NCI-H526 (cell line): ENCODE measurements at places on chromosomes 12 and 14.

DNA sequence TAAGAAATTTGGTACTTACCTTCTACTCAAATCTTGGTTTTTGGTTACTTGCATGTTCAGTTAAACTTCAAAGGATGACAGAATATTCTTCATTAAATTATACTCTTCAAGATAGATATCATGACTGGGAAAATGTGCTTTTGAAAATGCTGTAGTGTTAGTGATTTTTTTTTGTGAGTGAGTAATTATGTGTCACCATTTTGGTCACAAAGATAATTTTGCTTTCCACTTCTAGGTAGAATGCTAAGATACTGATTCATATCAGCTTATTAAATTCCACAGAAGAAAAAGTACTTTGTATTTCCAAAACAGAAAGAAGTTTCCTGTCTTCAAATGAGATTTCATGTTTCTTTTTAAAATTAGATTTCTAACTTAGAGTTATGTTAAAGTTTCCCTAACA lies 61.2 kb downstream of the ATXN7L3B start:
- DNase-seq = no peak

DNA sequence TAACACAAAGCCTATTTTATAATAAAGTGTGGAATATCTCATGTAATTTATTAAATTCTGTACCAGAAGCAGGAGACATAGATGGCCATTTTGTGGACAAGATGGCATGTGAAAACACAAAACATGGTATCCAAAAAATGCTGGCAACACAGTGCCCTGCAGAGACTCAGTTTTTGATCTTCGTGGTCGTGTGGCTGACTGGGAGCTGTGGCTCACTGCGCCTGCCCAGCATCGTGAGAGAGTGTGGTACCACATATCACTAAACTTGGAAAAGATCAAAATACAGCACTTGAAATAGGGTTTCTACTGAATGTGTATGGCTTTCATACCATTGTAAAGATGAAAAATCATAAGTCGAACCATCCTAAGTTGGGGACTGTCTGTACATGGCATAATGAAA lies 43.0 kb upstream of the MANSC4 start:
- no peak for DNase-seq

GRCh38 chr14:92492258-92492657 lies 21.3 kb upstream of the RIN3 start:
- no peak for DNase-seq

DNA sequence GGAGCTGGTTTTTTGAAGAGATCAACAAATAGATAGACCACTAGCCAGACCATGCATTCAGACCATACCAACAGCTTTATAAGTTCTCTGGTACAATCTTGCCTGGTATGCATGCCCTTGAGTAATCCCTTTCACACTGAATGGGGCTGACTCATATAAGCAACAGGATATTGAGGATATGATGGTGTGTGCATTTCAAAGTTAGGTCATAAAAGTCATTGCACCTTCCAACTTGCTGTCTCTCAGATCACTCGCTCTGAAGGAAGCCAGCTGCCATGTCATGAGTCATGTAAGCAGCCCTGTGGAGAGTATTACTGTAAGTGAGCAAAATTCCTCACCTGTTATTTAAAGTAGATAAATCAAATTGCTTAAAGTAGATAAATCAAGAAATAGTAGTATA lies 45.0 kb upstream of the OR6J1 start:
- DNase-seq = no peak

- DNase-seq = no peak
Observed at GRCh38 chr14:61562321-61563161, 132.8 kb upstream of the HIF1A start.

DNA sequence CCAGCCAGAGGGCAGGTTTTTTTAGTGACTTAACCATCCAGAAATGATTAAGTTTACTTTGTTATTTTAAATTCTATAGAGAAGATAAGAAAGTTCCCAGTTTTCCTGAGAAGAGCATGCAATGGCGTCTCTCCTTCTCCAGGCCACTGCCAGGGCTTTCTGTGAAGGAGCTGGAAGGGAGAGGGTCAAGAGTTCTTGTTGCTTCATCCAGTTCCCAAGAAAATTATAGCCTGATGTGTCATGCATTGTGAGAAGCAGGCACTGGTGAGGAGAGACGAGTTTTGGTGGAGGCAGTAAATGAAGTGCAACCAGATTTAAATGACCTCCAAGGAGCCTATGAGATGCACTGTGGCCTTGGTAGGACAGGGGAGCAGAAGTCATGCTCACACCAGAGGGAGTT lies 14.2 kb downstream of the ELK3 start:
- no peak for DNase-seq

DNA sequence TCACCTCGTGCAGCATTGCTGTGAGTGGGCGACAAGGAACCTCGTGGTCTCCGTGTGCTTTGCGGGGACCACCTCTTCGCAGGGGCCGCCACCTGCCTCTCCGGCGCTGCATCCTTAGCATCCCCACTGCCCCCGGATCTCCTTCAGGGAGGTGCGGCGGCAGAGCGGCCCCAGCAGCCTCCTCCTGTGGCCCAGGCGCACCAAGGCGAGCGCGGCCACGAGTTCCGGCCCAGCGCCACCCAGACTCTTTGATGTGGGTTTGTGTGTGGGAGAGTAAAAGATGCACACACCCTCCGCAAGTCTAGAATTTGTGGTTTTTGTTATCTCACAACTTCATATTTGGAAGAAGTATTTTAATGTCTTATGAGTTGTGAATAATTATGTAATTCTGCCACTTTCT lies 118.8 kb upstream of the DIO3 start:
- DNase-seq = no peak

DNA sequence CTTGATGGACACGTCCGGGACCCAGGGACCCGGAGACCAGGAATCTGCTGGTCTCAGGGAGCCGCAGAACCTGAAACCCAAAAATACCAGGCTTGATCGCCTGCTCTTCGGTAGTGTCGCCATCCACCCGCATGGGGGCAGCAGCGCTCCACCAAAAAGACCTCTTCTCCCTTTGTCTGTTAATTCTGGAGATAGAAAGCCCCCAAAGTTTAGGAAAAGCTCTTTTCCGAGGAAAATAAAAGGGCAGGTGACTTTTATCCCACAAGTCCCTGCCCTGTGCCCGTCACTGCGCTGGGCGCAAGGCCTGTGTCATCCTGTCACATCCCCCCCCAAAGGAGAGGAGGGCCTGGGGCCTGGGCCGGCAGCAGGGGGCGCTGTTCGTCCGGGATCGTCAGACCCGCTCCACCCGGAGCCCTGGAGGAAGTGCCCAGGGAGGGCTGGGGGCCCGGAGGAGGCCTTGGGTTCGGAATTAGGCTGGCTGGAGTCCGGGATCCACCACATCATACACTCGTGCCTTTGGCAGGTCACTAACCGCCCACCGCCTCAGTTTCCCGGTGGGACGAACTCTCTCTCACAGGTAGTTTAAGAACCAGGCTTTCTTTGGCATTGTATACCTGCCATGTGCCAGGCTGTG lies 31.9 kb downstream of the DAD1 start:
- DNase-seq = peak; percentile 84

DNA sequence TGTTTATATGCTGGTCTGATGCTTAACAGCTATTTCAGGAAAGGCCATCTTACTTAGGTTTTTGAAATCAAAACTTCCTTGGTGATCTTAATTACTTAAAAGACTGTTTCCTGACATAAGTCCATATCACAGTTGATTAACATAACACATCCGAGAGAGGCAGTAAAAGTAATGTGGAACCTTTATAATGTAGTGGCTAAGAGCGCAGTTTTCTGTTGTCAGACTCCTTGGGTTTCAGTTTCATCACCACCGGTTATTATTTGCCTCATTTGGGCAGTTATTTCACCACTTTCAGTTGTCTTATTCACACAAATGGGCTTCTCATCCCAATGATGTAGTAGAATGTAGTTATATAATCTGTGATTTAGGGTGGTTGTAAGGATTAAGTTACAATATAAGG lies 30.9 kb downstream of the TBC1D15 start:
- DNase-seq = no peak

GRCh38 chr12:67649570-67650387 lies 1.2 kb downstream of the DYRK2 start:
- DNase-seq = peak; percentile 65

DNA sequence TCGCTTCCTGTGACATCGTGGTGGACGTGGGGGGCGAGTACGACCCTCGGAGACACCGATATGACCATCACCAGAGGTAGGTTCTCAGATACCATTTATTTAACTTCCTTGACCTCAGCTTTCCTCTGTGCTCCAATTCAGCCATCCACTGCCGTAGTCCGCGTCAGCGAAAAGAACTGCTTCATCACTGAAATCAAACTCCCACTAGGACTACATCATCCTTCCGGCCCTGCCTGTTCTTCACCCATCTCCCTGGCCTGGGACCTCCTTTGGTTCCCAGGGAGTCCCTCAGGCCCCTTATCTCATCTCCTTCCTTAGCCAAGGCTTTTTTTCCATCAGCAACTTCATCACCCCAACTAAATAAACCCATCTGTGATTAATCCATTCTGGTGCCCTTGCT lies 692 bp downstream of the MYG1 start:
- DNase-seq = no peak

DNA sequence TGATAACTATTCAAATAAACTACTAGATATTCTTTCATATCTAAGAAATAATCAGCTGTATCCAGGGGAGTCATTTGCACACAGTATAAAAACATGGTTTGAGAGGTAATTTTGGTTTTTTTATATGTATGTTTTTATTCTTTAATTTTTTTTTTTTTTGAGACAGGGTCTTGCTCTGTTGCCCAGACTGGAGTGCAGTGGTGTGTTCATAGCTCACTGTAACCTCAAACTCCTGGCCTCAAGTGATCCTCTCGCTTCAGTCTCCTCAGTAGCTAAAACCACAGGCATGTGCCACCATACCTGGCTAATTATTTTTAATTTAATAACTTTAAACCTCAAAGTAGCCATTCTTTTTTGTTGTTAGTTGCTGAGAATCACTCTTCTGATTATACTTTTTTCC lies 1.8 kb downstream of the PRORP start:
- DNase-seq = no peak

- no peak for DNase-seq
Observed at GRCh38 chr12:88870000-88870737, 289.9 kb upstream of the KITLG start.

DNA sequence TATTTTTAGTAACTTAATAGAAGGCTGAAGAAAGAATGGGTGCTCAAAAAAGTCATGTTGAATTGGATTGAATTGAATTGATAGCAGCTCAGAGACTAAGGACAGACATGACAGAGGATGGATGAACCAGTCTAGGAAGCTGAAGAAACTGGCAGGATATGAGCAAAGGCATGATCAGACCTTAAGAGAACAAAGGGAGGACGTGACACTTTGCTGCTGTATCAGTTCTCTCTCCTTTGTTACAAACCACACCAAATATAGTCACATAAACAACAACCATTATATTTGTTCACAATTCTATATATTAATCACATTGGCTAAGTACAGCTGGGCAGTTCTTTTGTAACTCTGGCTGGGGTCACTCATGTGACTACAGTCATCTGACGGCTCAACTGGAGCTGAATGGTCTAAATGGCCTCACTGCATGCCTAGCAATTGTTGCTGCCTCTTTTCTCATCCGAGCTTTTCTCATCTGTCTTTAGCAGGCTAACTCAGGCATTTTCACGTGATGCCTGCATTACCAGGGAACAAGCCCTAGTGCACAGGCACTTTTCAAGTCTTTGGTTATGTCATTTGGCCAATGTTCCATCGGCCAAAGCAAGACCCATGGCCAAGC lies 355.0 kb downstream of the ETNK1 start:
- no peak for DNase-seq

GRCh38 chr12:48193623-48194022 lies 9.5 kb downstream of the OR10AD1 start:
- no peak for DNase-seq

- no peak for DNase-seq
Observed at GRCh38 chr12:53241623-53242412, 9.8 kb upstream of the RARG start.

GRCh38 chr14:31360919-31361662 lies 59.3 kb downstream of the HEATR5A start:
- DNase-seq = no peak

- no peak for DNase-seq
Observed at GRCh38 chr14:80946187-80946586, 4.6 kb upstream of the CEP128 start.

DNA sequence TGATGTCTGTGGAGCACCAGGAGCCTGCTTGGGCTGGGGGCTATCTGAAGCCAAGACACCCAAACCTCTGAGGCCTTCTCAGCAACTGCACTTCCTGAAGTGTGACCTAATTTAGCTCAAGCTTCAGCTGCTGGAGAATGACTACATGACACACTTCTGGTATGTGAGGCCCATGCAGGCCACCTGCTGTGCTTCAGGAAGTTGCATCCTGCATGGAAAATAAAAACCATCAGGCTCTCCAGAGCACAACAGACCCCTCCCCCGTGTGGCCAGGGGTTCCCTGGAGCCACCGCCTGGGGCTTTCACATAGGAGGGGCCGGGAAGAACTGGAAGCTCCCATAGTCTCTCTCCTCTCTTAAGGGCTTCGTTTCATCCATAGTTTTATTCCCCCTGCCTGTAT lies 217.7 kb downstream of the SLC15A4 start:
- no peak for DNase-seq

DNA sequence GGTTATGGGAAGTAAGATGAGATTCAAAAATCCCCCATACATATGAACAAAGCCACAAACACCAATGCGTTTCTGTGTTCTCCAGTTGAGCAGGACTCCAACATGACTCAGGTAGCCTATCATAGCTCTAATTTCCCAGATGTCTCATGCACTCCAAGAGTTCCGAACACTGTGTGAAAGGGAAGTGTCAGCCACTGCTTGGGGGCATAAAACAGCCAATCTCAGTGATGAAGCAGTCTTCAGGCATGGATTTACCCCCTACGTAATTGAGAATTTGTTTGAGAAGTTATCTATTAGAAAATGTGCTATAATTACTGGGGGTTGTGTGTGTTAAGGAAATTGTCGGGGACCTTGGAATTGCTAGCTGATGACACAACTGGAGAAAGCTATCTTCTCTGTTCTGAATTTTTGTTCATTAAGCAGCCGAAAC lies 153.9 kb upstream of the AVPR1A start:
- DNase-seq = no peak

GRCh38 chr14:101132588-101132987 lies 229.1 kb upstream of the RTL1 start:
- DNase-seq = no peak

GRCh38 chr14:75280291-75280830 lies 1.7 kb downstream of the FOS start:
- no peak for DNase-seq

DNA sequence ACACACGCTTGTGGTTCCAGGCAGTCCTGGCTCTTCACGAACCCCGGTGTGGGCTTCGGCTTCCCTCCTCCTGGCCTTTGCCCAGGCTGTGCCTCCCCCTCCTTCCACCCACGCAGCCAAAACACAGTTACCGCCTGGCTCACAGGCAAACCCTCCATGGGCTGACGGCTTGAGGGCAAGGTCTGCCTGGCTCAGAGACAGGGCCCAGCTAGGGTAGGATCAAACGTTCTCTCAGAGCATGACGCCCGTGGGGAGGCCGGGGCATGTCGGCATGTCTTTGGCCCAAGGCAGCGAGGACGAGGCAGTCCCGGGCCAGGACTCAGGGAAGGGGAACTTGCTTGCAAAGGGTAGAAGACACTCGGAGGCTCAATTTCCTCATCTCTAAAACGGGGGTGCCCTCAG lies 2.1 kb downstream of the SLC25A47 start:
- no peak for DNase-seq
